NCI-H2081 (cell line): ENCODE measurements at places on chromosomes 7 and 10.

DNA sequence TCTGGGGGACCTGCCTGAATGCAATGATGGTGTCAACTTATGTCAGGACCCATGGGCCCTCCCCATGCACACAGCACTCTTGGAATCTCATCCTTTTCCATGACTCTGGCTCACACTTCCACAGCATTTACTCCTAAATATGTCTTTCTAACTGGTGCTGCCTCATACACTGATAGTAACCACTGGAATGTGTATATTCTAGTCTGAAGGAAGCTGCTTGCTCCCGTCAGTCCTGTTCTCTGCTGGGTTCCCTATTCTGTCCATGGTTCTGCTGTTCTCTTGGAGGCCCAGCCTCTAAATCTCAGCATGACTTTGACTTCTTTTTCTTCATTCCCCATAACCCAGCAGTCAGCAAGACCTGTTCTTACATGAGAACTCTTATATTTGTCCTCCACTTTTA lies 1055.1 kb downstream of the KCNMA1 start:
- DNase-seq = no peak

GRCh38 chr7:47763063-47763974 lies 181.4 kb upstream of the TNS3 start:
- DNase-seq = peak; percentile 56

- peak; percentile 35 for DNase-seq
Measured at GRCh38 chr7:45923290-45923689, 2.2 kb upstream of the IGFBP3 start.

DNA sequence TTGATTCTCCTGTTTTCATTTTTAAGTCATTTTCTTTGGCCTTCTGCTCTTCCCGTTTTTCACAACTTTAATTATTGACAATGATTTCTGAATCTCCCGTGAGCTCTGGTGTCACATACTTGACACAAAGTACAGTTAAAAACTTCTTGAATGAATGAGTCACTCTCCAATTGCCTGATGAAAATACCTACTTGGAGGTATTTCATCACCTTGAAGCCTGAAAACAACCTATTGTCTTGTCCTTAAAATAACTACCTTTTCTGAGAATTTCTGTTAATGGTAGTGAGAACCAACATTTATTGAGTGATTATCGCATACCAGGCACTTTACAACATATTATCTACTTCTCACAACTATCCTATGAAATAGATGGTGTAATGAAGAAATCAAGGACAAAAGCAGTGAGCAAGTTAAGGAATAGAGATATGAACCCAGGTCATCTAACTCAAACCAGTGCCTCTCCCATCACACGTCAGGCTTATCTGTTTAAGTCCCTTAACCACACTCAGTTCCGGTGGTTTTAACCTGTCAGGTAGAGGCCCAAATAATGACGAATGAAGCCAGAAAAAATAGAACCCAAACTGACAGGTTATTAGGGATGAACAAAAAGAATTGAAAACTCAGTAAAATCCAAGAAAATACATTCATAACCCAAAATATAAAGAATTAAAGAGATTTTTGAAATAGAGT lies 11.6 kb downstream of the BET1 start:
- no peak for DNase-seq

DNA sequence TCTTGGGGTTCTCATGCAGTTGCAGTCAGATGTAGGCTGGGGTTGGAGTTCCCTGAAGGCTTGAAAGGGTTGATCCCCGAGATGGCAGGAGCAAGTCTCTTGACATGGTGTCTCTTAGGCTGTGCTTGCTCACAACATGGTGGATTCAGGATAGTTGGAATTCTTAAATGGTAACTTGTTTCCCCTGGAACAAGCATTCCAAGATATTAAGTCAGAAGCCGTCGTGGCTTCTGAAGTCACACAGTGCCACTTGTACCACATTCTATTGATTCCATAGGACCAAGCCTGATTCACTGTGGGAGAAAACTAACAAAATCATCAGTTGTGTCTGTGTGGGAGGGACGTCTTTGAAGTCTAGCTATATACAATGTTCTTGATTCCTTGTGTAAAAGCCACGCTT lies 3.5 kb upstream of the SLC35B4 start:
- DNase-seq = no peak

- peak; percentile 73 for DNase-seq
Measured at GRCh38 chr7:90595801-90596670, at the start of gene CDK14. CDK14 (plus strand) TSS chr7:90596321; CDS start chr7:90596628, 307 bp downstream.

DNA sequence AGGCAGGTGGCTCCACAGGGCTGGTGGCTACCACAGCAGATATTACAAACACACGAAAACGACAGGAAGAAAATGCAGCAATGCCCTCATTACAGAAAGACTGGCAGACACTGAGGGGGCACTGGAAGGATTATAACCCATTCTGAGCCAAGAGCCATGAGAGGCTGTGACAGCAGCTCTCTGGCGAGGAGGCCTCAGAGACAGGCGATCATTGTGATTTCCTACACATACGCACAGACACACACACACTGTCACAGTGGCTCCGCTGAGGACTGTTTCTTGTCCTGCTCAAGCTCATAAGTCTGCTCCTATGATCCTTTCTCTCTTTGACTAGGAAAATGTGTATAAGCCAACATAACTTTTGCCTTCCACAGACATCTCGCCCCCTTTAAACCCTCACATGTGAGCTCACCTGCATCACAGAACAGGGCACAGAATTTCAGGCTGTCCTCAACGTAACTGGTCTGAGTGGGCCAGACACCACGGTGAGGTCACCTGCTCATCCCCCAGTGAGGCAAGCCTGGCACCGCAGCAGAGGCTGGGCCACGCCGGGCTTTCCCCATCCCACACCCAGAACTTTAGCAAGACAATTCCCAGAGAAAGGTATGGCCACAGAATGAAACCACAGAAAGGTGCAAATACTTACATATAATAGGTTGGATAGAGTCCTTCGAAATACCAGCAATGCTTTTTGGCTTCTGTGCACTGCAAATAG lies 51.7 kb downstream of the VOPP1 start:
- no peak for DNase-seq

GRCh38 chr7:21345361-21345760 lies 82.5 kb upstream of the SP4 start:
- DNase-seq = no peak

- DNase-seq = no peak
Measured at GRCh38 chr10:71312811-71313789, 6.0 kb upstream of the SLC29A3 start.

DNA sequence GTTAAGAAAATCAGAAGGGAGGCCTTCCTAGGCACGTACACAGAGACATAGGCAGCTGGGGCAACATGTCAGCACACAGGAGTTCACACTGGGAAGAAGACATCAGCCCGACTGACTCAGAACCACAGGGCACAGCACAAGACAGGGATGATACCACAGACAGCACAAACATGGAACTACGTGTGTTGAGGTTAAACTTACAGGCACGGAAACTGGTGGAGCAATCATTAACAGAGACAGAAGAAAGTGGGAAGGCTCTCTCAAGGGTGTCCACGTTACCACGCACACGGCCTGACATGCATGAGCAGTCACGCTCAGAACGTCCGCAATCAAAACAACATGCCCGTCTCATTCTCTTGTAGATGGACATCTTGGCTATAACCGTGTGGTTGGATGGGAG lies 636.4 kb downstream of the KCNMA1 start:
- DNase-seq = no peak

GRCh38 chr7:96538632-96539031 lies 171.0 kb downstream of the SEM1 start:
- DNase-seq = no peak

GRCh38 chr7:47479821-47480575 lies 101.9 kb downstream of the TNS3 start:
- peak; percentile 56 for DNase-seq

DNA sequence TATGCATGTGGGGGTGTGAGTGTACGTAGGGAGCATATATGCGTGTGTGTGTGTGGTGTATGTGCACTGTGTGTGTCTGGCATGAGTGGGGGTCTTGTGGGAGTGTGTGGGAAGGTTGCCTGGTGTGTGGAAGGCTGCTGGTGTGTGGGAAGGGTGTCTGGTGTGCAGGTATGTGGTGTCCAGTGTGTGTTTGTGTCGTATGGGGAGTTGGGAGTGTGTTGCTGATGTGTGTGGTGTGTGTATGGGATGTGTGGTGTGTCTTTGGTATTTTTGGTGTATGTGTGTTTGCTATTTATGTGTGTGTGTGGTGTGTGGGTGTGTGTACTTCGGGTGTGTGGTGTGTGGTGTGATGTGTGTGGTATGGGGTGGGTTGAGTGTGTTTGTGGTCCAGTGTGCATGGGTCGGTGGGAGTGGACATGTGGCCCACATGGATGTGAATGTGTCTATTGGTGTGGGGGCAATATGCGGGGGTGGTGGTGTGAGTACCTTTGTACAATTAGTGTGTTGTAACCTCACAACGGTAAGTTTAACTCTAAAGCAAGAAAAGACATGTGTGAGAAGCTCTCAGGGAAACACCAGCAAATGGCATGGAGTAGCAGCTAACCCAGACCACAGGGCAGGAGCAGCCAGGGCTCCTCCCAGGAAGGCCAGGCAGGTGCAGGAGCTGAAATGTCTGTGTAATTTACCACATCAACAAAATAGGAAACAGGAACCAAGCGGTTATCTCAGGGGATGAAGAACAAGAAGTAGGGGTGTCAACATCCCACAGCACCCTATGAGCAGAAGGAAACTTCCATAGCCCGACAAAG lies 11.9 kb downstream of the ANTXRL start:
- no peak for DNase-seq

DNA sequence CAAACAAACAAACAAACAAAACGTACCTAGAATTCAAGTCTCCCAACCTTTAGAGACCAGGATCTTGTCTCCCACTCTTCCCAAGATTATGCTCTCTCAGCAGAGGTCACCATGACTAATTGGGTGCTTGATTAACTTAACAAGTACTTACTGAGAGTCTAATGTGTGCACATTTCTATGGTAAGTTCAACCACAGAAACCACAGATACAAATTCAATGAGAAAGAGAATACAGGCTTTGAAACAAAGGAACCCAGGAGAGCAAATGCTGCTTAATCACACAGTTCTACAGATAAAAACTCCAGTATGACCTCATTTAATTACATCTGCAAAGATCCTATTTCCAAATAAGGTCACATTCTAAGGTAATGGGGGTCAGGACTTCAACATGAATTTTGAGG lies 142.8 kb downstream of the DNAJC1 start:
- DNase-seq = no peak

GRCh38 chr10:120479506-120479905 lies 22.5 kb downstream of the PLPP4 start:
- DNase-seq = no peak

DNA sequence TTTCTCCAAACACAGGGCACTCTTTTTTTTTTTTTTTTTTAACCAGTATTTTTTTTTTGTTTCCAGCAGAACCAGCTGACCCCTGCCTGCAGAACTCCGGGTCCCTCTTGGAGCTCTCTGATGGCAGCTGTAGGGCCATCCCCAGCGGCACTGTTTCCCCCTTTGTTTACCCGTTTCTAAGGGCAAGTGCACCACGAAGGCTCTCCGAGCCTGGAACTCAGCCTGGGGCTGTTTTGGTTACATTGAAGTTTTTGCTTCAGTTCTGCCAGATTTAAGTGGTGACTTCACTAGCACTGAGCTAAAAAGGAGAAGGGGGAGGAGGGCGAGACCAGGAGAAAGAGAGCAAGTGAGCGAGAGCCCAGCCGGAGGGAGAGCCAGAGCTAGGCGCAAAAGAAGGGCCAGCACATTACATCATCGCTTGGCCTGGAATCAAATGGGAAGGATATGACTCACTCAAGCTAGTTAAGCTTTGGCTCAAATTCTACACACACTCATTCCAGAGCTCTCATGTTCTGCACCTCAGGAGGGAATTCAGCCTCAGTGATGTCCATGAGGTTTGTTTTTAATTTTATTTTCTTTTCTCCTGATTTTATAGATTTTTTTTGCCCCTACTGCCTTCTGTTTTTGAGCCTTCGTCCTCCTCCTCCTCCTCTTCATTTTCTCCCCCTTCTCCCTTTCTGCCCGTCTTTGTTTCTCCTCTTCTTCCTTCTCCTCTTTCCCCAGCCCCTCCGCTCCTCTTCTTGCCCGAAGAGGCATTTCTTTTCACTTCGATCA lies 272.3 kb downstream of the TRIL start:
- DNase-seq = peak; percentile 94

DNA sequence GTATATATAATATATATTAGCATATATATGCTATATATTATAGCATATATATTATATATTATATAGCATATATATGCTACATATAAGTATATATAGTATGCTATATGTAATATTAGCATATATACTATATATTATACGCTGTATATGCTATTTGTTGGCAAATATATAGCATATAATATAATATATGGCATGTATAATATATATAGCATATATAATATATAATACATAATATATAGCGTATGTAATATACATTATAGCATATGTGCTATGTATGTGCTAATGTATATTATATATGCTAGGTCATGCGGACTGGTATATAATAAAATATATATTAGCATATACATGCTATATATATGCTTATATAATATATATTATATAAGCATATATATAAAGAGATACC lies 72.8 kb downstream of the KMT2E start:
- no peak for DNase-seq

GRCh38 chr10:127979566-127979965 lies 72.7 kb downstream of the PTPRE start:
- DNase-seq = no peak

- no peak for DNase-seq
Measured at GRCh38 chr7:55071411-55072175, 52.8 kb downstream of the EGFR start.

DNA sequence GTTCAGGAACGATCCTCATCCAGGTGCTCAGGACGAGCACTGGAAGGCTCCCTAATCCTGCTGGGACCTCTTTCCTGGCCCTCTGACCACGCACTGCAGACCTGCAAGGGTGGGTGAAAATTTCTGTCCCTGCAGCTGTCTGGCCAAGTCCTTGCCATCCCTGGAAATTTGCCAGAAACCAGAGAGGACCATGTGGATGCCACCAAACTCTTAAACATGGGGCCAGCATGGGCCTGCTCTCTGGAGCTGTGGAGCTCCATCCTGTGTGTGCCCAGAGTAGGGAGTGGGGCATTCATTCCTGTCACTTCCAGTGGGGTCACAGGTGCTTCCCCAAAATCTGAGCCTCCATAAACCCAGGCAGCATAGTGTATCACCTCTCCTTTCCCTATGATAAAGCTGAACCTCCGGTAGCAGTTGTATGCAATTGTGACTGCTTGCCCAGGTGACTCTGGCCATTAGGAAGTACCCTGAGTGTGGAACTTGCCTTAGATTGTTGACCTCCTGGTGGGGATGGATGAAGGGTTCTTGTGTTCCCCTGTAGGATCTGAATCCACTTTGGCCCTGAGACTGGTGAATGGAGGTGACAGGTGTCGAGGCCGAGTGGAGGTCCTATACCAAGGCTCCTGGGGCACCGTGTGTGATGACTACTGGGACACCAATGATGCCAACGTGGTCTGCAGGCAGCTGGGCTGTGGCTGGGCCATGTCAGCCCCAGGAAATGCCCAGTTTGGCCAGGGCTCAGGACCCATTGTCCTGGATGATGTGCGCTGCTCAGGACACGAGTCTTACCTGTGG lies 57.1 kb downstream of the DMBT1 start:
- DNase-seq = no peak
